ENCODE measurements at places on chromosomes 3 and 15.
A peak's percentile ranks its signal among the peaks of the same experiment; 100 is the strongest.

GRCh38 chr15:57313134-57313483 is 63.2 kb upstream of the CGNL1 start:
- no peak for DNase-seq

GRCh38 chr15:99979371-99979770 is 246.1 kb upstream of the LYSMD4 start:
- DNase-seq: no peak

DNA sequence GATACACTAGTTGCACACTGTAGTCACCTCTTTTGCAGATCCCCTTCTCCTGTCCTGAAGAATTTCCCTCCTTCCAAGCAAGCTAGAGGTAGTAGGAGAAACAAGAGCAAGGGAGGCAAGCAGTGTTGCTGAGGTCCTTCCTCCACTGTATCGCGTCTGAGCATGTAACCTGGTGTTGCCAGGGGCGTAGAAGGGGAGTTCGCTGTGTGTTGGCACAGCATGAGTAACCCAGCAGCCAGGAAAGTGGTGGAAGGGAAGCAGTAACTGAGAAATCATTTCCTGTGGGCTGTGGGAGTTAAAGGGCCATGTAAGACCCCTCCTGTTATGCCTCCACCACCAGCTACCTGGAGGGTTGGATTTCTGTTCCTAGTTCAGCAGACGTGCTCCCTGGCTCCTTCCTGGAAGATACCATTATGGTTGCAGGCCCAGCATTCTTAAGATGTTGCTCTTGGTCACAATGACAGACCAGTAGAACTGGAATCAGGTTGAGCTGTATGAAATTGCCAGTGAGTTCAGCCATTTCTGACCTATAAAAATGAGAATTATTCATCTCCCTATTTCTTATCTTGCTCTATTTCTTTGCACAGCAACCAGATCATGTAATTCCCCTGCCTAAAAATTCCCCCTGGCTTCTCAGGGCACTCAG is 215.3 kb upstream of the TOPAZ1 start:
- no peak for DNase-seq

- no peak for DNase-seq
Measured at GRCh38 chr15:60392601-60392985, 5.2 kb downstream of the ANXA2 start.

DNA sequence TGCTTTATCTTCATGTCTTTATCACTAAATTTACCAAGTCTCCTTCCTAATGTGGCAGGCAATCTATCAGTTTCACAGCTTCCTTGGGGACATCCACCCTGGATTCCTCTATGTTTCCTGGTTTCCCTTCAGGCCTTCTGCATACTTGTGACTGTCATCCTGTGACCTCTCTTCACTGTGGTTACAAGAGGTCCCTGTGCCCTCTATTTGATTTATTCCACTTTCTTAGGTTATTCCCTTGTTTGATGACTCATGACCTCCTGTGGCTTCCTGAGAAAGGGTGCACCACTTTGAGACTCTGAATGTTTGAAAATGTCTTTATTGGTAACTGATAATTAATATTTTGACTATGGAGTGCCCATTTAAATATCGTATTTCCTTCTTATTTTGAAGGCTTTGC is 60.5 kb upstream of the KY start:
- no peak for DNase-seq

DNA sequence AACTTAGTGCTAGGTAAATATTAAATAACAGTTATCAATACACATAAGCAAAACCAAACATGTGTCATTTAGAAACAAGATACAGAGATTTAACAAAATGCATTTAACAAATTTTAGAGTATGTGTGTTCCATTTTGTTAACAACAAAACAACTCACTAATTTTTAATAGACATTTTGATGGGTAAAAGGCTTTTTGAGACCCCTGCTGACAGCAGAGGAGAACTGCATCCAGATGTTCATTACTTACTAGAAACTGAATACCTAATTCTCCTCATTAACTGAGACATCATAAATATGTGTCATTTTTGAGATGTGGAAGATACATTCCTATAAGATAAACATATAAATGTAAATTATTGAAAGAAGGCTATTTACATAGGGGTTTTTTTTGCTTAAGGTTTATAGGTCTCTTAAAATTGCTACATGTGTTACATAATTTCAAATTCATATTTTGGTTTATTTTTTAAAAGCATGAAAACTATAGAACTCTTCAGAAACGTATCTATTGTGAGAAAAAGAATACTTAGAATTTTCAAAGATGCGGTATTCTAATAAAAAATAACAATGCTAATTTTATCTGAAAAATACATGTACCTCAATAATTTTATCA is 1009.8 kb downstream of the TUSC7 start:
- DNase-seq: peak; percentile 14

DNA sequence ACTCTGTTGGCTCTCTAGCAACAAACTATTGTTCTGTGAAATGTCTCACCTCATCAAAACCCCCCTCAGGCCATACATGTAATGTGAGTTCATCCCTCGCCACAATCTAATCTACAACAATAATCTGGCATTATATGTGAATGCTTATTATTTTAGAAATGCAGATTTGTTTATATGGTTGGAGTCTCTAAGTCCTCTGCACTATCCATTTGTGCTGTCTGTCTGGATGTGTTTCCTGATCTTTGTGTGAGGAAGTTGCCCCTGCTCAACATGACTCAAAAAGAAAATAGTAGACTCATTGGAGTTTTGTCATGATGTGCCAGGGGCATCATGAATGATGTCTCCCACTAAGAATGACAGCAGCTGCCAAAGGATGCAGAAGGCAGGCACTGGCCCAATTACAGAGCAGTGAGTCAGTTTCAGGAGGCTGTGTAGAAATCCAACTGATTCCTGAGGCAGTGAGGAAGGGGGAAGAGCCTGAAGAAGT is 161.6 kb upstream of the PDZRN3 start:
- DNase-seq: no peak

DNA sequence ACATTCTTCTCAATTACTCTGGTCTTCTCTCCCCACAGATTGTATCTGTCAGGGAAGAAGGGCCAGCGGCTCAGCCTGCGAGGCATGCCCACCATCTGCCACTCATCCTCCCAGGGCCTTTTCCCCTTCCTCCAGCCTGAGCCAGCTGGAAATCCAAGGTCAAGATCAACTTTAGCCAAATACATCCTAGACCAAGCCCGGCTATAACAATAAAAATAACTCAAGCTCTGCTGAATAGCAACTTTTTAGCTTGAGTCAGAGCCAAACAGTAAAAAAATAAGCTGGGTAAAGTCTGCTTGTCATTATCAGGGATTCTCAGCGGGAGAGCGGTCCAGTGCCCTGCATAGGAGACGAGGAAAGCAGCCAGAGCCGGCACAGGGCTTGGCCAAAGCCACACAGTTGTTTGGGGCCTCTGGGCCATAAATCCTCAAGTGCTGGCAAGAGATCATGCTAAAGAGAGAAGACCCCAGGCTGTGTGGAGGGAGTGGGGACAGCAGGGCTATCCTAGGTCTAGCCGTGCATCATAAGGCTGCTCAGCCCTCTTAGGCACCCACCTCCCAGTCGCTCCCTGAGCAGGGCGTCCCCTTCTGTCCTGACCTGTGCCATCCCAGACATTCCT is 76.2 kb upstream of the HERC1 start:
- DNase-seq: no peak

- no peak for DNase-seq
Measured at GRCh38 chr15:70539912-70540530, 223.3 kb downstream of the UACA start.

DNA sequence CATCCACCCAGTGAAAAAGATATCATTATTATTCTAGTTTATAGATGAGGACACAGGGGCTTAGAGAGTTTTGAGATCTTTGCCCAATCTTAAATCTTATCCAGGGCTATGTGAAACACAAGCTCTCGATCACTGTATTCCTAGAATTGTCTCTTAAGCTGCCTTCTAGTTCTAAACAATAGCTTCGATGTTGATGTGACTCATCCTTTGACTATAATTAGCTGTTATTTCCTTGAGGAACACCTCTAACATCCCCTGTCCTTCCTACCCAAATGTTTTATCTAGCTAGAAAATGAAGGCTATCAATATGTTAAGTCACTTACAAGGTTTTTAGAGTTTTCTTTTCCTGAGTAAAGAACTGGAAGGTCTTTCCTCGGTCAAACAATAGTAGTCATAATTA is 83.1 kb upstream of the STAC start:
- no peak for DNase-seq

DNA sequence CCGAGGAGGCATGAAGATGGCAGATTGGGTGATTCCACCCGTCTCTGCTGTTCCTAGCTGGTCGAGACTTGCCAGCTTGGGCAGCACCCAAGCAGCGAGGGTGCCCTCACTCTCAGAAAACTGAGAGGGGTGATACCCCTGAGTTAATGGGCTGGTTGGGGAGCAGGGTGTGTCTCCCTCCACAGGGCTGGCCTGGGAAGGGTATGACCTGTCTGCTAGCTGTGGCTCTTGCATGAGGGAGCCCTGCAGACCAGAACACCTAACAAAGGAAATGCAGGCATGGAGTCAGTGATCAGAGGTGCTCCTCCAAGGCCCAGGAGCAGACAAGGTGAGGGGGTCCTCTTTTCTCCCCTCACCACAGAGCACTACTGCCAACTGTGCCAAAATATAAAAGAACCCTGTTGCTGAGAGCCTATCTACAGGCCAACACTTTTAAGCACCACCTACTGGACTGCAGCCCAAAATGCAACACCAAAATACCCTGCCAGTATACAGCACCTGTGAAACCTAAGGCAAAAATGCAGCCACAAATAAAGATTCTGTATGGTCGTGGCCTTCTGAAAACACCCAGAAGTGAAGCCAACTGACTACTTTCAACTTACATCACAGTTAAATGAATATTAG is 35.8 kb upstream of the PPM1L start:
- no peak for DNase-seq

- DNase-seq: no peak
Measured at GRCh38 chr15:63506537-63507035, 2.2 kb downstream of the USP3 start.

- DNase-seq: no peak
Measured at GRCh38 chr3:172846706-172847105, 96.2 kb downstream of the ECT2 start.

GRCh38 chr3:157098823-157099185 is 61.1 kb downstream of the CCNL1 start:
- no peak for DNase-seq

DNA sequence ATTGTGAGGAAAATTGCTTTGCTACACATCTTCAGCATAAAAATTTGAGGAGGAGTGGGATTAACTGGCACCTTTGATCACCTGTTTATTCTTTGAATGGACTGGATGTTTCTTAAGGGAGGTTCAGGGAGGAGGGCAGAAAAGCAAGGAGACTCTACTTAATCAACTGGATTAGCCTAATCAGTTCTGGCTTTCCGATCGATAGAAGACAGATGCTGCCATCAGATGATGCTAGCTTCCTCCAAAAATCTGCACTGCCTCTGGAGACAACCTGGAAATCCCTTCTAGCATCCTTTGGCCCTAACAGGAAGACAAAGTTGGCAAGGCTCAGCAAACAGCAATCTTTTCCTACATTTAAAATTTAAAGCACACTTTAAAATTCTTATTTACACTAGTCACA is 197.8 kb downstream of the EBLN2 start:
- DNase-seq: no peak
